Iris pigment epithelial cell (primary cell): ENCODE measurements at places on chromosomes 2 and 18.

DNA sequence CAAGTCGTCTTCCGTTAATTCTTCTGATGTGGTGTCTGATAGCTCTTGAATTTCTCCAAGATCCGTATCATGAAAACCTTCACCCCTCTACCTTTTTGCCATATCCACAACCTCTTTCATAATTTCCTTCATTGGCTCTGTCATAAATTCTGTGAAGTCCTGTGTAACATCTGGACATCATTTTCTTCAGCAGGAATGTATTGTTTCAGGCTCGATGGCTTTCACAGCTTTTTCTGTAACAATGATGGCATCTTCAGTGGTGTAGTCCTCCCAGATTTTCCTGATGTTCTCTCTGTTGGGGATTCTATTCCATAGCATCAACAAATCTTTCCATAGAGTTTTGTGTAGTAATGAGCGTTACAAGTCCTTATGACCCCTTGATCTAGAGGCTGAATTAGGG is 114.2 kb upstream of the EML6 start:
- DNase-seq, result no peak

GRCh38 chr2:150832686-150833085 is 345.2 kb upstream of the RND3 start:
- no peak for DNase-seq

DNA sequence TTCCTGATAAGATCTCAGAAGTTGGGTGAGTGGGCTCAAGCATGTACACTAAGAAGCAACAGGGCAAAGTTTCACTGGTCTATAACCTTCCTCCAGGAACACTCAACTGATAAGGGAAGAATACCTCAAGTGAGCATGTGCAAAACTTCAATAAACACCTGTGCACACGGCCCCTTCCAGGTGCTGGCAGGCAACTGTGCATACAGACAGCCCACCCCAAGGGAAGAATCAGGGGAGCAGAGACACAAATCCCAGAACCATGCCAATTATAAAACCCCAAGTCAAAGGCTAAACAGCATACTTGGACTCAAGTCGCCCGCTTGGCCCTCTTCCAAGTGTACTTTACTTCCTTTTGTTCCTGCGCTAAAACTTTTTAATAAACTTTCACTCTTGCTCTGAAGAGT is 85.9 kb upstream of the RTN4 start:
- DNase-seq, result no peak

GRCh38 chr2:43230351-43230885 is 4.0 kb upstream of the ZFP36L2 start:
- no peak for DNase-seq

DNA sequence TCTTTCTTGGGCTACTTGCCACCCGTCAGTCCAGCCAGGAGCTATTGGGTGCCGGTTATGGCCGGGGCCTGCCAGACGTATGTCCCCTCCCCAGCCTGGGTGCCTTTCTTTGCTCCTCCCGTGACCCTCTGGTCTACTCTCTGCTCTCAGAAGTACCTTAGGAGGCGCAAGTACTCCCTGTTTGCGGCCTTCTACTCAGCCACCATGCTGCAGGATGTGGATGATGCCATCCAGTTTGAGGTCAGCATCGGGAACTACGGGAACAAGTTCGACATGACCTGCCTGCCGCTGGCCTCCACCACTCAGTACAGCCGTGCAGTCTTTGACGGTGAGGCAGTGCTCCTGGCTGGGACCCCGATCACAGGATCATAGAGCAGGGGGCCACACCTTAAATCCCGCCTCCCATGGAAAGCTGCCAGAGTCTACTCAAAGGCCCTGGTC is 99.5 kb downstream of the DYSF start:
- DNase-seq, result no peak

GRCh38 chr2:144213797-144214196 is 306.1 kb downstream of the ZEB2 start:
- no peak for DNase-seq

DNA sequence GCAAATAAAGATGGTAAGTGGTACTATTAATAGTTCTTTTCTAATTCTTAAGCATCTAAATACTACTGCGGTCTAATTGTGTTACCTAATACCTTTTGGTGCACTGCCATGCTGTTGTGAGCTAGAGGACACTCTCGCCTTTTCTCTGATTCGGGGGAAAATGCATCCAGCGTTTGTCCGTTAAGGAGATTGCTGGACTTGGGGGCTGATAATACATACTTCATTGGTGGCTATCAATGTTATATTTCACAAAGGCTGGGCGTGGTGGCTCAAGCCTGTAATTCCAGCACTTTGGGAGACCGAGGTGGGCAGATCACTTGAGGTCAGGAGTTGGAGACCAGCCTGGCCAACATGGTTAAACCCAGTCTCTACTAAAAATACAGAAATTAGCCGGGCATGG is 141.7 kb upstream of the TWIST2 start:
- DNase-seq, result no peak

GRCh38 chr2:135257383-135258090 is 205.4 kb downstream of the RAB3GAP1 start:
- DNase-seq, result peak; percentile 48

- DNase-seq, result no peak
Observed at GRCh38 chr2:98883780-98884211, 52.2 kb downstream of the CRACDL start.

DNA sequence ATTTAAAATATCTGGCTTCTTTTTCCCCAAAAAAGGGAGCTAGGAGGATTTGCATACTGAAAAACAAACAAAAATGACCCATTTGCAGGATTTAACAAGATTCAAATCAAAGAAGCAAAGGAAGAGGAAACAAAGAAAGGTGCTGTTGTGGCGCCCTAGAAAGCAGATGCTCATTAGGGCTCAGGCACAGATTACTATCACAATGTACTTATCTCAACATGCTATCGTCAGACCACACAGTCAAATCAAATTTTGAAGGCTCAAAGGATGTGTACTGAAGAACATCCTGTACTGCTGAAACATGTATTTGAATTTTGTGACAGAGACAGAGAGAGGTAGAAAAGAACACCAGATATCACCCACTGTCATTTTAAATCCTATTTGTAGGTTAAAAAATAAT is 10.9 kb downstream of the RBMS1 start:
- no peak for DNase-seq

GRCh38 chr18:28736223-28736622 is 559.3 kb upstream of the CDH2 start:
- DNase-seq, result no peak

GRCh38 chr2:12602661-12603060 is 114.1 kb upstream of the TRIB2 start:
- DNase-seq, result no peak

DNA sequence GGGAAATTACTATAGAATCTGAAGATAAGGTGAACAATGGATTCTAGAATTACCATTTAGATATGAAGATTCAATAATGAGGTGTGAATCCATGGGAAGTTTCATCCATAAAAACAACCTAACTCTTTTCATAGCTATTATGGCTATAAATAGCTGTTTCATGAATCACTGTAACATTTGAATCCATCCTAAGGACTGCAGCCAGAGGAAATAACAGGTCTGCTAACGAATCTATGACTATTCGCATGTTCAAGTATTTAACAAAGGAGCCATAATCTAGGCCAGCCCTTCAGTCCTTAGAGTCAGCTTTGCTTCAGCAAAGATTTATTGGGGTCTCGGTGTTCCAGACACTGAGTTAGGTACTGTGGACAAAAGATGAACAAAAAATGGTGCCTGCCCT is 87.1 kb downstream of the MYOM1 start:
- no peak for DNase-seq

GRCh38 chr18:51527826-51528225 is 330.3 kb upstream of the MEX3C start:
- no peak for DNase-seq

DNA sequence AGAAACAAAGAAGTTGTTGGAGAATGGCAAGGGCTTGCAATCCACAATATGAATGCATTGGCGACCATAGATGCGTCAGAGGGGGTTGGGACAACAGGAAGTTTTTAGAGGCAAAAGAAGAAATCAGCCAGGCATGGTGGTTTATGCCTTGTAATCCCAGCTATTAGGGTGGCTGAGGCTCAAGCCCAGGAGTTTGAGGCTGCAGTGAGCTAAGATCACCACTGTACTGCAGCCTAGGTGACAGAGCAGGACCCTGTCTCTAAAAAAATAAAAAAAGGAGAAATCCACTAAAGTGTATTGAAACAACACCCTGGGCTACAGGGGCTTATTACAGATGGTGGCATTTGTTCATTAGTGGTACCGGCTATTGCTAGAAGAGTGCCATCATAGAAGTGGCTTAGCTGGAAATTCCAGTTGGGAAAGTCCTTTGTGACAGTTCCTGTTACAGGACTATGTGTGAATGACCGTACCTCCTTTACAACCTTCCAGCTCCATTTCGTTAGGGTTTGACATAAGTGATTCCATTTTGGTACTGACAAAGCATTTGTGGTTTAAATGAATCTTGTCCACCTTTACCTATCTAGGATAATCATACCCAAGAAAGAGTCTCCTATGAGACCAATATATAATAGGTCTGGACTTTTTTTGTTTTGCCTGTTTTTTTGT is 10.7 kb upstream of the WDSUB1 start:
- DNase-seq, result no peak

DNA sequence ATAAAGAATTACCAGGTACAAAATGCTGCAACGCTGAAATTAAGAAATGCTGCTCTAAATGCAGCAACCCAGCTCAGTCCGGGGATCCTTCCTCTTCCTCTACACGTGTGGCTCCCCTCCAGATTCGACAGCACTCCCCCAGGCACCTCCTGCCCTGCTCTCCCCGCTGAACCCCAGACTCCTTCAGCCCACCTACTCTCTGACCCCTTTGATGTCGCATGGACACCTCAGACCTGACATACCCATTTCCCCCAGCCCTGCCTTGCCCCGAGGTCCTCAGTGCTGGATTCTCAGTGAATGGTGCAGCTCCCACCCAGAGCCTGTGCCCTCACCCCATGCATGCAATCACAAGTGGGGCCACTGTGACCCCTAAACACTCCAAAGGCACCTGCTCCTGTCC is 4.6 kb upstream of the ADRA2B start:
- no peak for DNase-seq

DNA sequence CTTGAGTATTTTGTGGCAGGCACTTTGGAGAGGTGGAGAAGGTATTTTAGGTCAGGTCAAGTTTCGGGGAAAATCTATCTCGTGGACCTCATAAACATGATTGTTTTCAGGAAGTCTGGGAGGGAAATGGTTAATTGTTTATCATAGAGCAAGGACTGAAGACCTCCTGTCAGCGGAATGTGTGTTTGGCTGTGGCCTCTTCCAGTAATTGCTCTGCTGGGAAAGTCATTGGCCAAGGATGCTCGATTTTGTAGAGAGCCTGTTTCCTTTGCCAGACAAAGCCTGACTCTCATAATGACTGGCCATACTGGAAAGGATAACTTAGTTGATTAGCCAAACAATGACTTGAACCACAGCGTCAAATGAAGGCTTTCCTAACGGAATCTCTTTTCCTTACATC is 30.0 kb downstream of the IL1R2 start:
- peak; percentile 60 for DNase-seq

GRCh38 chr2:133591164-133591563 is 22.9 kb upstream of the NCKAP5 start:
- no peak for DNase-seq

DNA sequence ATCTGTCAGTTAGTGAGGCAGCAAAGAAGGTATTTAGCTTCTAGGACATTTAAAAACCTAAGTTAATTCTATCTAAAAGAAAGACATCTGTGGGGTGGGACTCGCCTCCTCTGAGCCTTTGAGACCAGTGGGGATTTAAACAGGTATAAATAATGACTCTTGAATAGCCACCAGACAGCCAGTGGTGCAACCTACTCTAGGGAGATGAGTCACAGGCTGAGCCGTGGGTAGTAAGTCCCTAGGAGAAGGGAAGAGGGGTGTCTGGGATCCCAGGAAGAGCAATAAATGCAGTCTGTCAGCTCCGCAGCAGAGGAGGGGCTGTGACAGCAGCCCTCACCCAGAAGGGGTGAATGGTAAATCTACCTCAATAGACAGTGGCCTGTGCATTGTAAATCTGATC is 43.1 kb upstream of the GALNT3 start:
- peak; percentile 64 for DNase-seq

GRCh38 chr2:45353879-45354278 is 257.2 kb downstream of the SRBD1 start:
- DNase-seq, result peak; percentile 96

DNA sequence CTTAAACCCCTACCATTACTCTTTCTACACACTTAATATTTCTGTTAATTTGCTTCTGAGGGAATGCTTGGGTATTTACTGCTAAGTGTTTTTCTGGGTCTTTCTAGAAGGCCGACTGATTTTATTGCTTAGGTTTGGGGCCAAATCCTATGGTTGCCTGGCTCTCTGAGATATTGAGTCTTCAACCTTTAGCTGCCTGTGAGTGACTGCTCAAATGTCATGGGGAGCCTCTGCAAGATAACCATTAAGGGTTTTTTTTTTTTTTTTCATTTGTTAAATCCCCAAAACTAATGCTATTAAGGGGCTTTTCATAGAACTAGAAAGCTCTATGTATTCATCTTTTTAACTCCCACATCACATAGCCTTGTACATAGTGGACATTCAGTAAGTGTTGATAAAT is 5.0 kb downstream of the OSBPL6 start:
- DNase-seq, result no peak

DNA sequence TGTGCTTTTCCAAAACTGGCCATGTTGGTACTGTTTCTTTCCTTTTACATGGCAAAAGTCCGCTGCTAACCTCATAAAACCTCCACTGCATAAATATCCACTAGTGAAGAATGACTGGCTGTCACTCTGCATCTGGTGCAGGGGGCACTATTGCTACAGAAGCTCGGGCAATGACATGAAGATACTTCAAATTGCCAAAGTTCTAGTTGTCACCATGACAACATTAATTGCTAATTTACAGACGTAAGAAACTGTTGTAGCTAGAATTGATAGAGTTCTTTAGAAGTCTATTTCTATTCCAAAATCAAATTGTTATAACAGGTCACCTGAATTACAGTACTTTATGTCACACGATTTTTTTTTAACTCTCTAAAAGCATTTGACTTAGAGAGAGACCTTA is 845 bp downstream of the CFAP210 start:
- DNase-seq, result no peak

DNA sequence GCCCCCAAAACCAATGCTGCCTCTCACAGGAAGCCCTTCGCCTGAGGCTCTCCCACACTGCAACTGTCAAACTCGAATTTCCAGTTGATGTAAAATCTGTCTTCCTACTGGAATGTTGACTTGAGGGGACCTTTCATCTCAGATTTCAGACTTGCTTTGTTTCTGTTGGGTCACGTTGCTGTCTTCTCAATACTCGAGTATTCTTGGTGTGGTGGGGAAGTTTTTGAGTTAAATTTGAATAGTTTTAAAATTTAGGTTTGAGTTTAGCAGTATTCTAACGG is 50.8 kb downstream of the AGAP1 start:
- no peak for DNase-seq

DNA sequence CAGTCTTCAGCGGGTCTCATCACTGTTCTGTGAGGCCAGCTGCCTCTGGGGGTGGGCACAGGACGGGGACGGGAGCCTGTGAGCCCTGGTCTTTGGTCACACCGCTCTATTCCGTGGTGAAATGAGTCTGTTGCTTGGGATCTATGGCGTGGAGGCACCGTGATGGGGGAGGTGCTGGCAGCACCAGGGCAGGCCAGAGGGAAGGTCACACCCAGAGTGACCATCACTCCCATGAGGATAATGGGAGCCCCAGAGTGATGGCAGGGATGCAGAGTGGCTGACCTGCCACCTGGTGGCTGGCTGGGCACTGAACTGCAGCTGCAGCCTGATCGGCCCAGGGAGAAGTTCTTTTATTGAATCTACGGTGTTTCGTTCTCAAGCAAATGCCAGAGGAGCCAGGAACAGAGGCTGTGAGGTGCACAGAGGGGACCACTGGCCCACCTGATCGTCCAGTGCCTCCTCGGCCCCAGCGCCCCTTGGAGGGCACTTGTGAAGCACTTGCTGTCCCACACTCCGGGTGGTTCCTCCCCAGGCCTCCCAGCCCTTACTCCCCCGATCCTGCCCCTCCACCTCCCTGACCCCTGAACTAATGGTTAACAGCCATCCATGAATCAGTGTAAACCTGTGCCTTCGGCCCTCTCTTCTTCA is 17.9 kb downstream of the KCNIP3 start:
- peak; percentile 28 for DNase-seq
